Right kidney (tissue), 9 donors: ENCODE measurements at places on chromosomes 2 and 18.
A peak's percentile ranks its signal among the peaks of the same experiment; 100 is the strongest.

DNA sequence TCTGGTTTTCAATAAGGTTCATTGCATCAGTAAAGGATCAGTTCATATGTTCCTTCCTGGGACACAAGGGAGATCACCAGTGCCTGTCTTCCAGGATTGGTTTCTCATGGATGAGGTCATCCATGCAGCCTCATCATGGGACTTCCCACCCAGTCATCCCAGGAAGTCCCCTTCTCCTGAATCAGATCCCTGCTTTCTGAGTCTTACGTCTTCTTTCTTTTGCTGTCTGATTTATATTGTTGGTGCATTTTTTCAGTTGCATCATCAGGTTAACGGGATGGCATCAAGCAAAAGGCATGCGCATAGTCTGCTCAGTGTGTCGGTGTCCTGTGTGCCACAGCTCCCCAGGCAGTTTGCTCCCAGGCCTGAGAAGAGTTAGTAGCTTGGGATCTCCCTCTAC is 105.9 kb downstream of the SOX11 start:
- DNase-seq: no peak

DNA sequence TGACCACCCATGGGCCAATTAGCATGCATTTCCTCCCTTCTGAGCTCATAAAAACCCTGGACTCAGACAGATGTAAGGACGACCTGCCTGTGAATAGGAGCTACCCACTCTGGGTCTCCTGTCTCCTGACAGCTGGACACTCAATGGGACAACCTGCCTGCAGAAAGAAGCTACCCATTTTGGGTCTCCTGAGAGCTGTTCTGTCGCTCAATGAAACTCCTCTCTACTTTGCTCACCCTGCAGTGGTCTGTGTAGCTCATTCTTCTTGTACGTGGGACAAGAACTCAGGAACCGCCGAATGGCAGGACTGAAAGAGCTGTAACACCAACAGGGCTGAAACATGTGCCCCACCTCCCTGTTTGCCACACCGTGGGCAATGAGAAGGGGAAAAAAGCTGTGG is 60.3 kb upstream of the DYNC1I2 start:
- no peak for DNase-seq

GRCh38 chr2:88933980-88934379 is 242.5 kb downstream of the RPIA start:
- DNase-seq: no peak

GRCh38 chr2:91477731-91478672 is 2786.5 kb downstream of the RPIA start:
- DNase-seq: peak; percentile 69

DNA sequence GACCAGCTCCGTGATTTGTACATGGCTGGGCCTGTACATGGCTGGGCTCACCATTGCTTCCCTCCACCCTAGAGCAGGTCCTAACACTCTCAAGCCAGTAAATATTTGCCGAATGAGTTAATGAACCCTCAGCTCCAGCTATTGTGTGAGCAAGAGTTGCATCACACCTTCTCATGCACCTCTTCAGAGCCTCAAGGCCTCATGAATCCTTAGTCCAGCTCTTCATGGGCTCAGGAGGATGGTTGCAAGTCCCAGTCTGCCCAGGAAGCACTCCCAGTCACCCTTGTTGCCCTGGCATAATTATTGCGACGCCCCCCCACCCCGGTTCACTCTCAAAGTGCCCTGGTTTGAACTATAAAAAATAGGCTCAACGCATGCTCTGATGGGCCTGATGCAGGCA is 30.1 kb upstream of the GNAL start:
- no peak for DNase-seq

DNA sequence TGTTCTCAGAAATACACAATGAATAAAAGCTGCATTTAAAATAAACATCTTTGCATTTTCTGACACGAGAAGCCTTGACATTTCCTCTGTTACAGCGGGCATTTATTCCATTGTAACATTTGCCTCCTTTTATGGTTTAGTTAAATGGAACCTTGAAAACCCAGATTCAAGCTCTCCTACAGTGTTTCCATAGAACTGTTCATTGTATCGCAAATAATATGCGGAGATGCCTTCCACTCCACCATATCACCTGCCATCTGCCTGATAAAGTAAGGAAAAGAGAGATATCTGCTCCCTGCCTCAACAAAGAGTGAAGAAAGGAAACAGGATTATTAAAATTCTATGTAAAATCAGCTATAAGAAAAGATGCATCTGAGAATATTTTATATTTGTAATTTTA is 69.8 kb downstream of the CDH19 start:
- no peak for DNase-seq
